PC-9 (cell line): ENCODE measurements at places on chromosomes 5 and 9.
A peak's percentile ranks its signal among the peaks of the same experiment; 100 is the strongest.

- H3K4me1 ChIP-seq, result peaks cover 13% of the 10 kb centered on the region
- no peaks in the 10 kb centered on the region for H3K27me3 ChIP-seq
- H3K27ac ChIP-seq, result no peak overlapping the region
- H3K36me3 ChIP-seq, result peaks cover 8% of the 10 kb centered on the region; the same call in 1 of the 2 replicates
- no peak for DNase-seq
- H3K4me3 ChIP-seq, result peak overlapping the region; percentile 91; the same call in 1 of the 2 replicates
Observed at GRCh38 chr9:137590123-137590468, 216 bp downstream of the ZMYND19 start.

GRCh38 chr5:147170603-147171002 is 64.2 kb upstream of the STK32A start:
- no peaks in the 10 kb centered on the region for H3K4me1 ChIP-seq
- no peak for DNase-seq
- H3K4me3 ChIP-seq, result no peak overlapping the region
- H3K36me3 ChIP-seq, result no peaks in the 10 kb centered on the region
- no peak overlapping the region for H3K27ac ChIP-seq

GRCh38 chr5:14893381-14893780 is 21.8 kb upstream of the ANKH start:
- H3K36me3 ChIP-seq, result no peaks in the 10 kb centered on the region
- H3K4me3 ChIP-seq, result no peak overlapping the region
- DNase-seq, result no peak
- no peak overlapping the region for H3K27ac ChIP-seq
- H3K27me3 ChIP-seq, result peaks cover 23% of the 10 kb centered on the region
- H3K4me1 ChIP-seq, result no peaks in the 10 kb centered on the region

- H3K27ac ChIP-seq, result no peak overlapping the region
- no peak overlapping the region for H3K4me3 ChIP-seq
- H3K4me1 ChIP-seq, result no peaks in the 10 kb centered on the region
Observed at GRCh38 chr9:123590499-123590898, 234.5 kb downstream of the CRB2 start.

- no peaks in the 10 kb centered on the region for H3K27me3 ChIP-seq
- H3K36me3 ChIP-seq, result no peaks in the 10 kb centered on the region
- no peak overlapping the region for H3K4me3 ChIP-seq
- H3K27ac ChIP-seq, result no peak overlapping the region
- H3K4me1 ChIP-seq, result no peaks in the 10 kb centered on the region
- DNase-seq, result no peak
Observed at GRCh38 chr9:125896404-125896803, 149.2 kb downstream of the PBX3 start.

GRCh38 chr9:129316281-129317030 is 138.4 kb upstream of the IER5L start:
- H3K36me3 ChIP-seq, result no peaks in the 10 kb centered on the region
- no peak for DNase-seq
- no peaks in the 10 kb centered on the region for H3K27me3 ChIP-seq
- H3K4me1 ChIP-seq, result no peaks in the 10 kb centered on the region
- H3K4me3 ChIP-seq, result no peak overlapping the region

DNA sequence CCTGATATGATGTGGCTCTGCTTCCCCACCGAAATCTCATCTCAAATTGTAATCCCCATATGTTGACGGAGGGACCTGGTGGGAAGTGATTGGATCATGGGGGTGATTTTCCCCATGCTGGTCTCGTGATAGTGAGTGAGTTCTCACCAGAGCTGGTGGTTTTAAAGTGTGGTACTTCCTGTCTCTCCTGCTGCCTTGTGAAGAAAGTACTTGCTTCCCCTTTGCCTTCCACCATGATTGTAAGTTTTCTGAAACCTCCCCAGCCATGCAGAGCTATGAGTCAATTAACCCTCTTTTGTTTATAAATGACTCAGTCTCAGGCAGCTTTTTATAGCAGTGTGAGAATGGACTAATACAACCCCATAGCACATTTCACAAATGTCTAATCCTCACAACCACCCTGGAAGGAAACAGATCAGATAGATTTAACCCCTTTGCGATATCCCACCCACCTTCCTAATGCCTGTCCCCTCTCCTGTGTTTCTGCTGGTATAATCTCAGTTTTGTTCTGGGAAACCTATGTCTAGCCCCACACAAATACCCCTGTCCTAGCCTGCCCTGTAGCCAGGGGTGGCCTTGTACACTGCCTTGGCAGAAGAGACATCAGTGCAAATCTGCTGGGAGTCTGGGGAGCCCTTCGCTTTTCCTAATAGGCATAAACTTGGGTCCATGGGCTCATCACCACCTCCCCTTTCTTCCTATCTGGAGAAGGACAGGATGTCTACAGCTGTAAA is 157.0 kb upstream of the RAI14 start:
- H3K36me3 ChIP-seq, result no peaks in the 10 kb centered on the region
- H3K27ac ChIP-seq, result peak overlapping the region; percentile 72
- peaks cover 43% of the 10 kb centered on the region for H3K4me1 ChIP-seq
- no peaks in the 10 kb centered on the region for H3K27me3 ChIP-seq

DNA sequence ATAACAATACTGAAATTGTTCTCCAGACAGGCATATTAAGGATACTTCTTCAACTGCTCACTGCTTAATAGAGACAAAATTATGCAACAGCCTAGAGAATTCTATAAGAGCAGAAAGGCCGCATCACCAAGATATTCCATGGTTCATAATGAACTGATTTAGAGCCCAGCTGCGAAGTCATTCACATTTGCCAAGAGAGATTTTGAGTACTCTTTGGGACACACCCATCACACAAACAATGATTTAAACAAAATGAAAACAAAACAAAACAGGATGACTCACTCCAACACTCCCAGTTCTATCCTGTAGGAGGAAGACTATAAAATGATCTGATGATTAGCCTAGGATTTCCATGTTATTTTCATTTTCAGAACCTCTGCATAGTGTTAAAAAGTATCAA is 145.7 kb upstream of the GNA14 start:
- H3K4me3 ChIP-seq, result no peak overlapping the region
- peaks cover 28% of the 10 kb centered on the region for H3K4me1 ChIP-seq

DNA sequence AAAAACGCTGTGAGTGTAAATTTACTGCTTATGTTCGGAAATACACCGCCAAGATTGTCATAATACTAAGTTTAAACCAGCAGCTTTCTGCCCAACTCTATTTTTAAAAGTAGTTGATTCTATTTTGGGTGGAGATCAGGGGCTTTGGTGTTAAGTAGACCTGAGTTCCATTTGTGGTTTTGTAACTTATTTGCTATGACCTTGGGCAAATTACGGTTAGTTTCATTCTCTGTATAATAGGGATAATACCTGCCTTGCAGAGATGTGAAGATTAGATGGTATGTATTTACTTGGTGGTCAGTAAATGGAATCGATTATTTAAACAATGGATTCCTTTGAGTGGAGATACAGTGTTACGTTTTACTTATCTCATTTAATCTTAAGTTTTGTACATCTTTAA is 1.6 kb downstream of the RAD23B start:
- H3K27ac ChIP-seq, result peak overlapping the region; percentile 88
- no peaks in the 10 kb centered on the region for H3K27me3 ChIP-seq
- peak; percentile 32 for DNase-seq
- peaks cover 74% of the 10 kb centered on the region for H3K4me1 ChIP-seq

DNA sequence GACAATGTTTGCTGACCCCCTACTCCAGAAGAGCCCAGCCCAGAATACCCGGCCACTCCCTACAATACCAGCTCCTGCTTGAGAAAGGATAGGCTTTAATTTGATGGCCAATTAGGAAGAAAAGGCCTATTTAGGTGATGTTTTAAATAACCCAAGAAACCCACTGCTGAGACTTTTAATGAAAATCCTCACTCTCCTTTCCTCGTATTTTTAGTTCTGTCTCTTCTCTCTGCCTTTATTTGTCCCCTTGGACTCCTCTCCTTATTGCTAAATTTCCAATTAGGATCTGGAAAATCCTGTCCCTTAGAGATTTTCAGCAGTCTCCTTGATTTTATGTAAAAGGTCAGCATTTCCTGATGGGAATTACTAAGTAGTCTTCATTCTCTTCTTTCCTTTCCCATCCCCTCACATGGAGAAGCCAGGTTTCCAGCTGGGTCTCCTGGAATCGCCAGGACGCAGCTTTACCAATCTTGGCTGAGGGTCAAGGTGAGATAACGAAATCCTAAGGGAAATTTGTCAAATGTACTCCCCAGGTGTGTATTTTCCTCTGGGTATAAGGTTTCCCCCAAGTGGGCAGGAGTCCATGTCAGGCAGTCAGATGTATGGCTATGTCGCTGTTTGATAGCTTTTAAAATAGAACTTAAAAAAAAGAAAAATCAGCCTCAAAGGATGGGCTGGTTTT is 11.7 kb downstream of the STC2 start:
- H3K27ac ChIP-seq, result peak overlapping the region; percentile 50
- no peak overlapping the region for H3K4me3 ChIP-seq
- peaks cover 48% of the 10 kb centered on the region for H3K36me3 ChIP-seq
- peaks cover 7% of the 10 kb centered on the region; the same call in 1 of the 2 replicates for H3K4me1 ChIP-seq
- DNase-seq, result no peak

GRCh38 chr9:14316602-14317300 is 2.8 kb upstream of the NFIB start:
- no peak overlapping the region for H3K4me3 ChIP-seq
- H3K27ac ChIP-seq, result no peak overlapping the region
- H3K27me3 ChIP-seq, result no peaks in the 10 kb centered on the region
- H3K4me1 ChIP-seq, result peaks cover 40% of the 10 kb centered on the region

GRCh38 chr9:98287384-98287783 is 31.9 kb upstream of the TBC1D2 start:
- H3K27me3 ChIP-seq, result no peaks in the 10 kb centered on the region
- peaks cover 17% of the 10 kb centered on the region; the same call in 1 of the 2 replicates for H3K4me1 ChIP-seq
- H3K4me3 ChIP-seq, result no peak overlapping the region
- H3K36me3 ChIP-seq, result no peaks in the 10 kb centered on the region
- no peak overlapping the region for H3K27ac ChIP-seq

DNA sequence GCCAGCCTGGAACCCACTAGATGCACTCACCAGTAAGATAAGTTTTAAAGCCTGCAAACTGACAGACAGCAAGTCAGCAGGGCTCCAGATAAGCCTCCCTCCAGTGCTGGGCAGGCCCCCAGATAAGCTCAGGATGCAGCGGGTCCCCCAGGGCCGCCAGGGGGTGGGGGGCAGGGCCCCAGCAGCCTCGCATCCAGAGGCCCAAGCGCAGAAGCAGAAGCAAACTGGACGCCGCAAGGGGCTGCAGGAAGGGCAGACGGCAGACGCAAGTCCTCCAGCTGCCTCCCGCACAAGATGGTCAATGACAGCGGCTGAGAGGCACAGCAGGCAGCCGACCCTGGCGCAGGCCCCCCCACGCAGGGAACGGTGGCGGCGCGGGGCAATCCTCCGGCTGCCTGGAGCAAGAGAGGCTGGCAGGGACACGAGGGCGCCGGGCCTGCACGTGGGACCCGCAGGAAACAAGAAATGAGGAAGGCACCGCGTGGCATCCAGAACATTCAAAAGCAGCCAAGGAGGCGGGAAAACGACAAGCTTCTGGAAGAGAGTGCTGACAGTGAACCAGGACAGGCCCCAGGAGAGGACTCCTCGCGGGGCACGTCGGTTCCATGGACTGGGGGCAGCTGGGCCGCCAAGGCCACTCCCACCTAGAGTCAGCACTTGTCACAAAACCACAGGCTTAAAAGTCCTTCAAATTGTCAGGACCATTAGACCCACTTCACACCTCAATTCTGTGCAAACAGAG is 49.8 kb downstream of the ROR2 start:
- no peaks in the 10 kb centered on the region for H3K36me3 ChIP-seq
- no peak overlapping the region for H3K4me3 ChIP-seq
- no peak for DNase-seq
- H3K27ac ChIP-seq, result no peak overlapping the region
- no peaks in the 10 kb centered on the region for H3K4me1 ChIP-seq

- H3K27me3 ChIP-seq, result no peaks in the 10 kb centered on the region
- DNase-seq, result no peak
- no peaks in the 10 kb centered on the region for H3K36me3 ChIP-seq
- H3K4me3 ChIP-seq, result no peak overlapping the region
Observed at GRCh38 chr5:68243251-68243650, 27.7 kb downstream of the PIK3R1 start.

DNA sequence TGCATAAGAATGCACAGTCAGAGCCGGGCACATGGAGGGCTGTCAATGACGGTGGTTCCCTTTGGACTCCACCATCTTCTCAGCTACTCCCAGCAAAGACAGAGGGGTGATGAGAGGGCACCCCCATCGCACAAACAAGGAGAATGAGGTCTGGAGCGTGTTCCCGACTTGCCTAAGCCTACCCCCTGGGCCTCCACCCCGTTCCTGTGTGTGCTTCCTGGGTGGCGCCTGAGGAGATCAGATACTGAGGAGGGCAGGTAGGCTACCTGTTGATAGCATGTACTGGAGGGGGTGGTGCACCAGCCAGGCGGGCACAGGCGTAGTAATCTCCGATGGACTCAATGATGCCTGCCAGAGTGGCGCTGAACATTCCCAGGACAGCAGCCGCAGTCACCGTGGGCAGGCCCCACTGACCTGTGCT is 4.1 kb downstream of the SLC23A1 start:
- no peak overlapping the region for H3K4me3 ChIP-seq
- H3K27me3 ChIP-seq, result no peaks in the 10 kb centered on the region
- DNase-seq, result no peak
- H3K4me1 ChIP-seq, result peaks cover 32% of the 10 kb centered on the region

DNA sequence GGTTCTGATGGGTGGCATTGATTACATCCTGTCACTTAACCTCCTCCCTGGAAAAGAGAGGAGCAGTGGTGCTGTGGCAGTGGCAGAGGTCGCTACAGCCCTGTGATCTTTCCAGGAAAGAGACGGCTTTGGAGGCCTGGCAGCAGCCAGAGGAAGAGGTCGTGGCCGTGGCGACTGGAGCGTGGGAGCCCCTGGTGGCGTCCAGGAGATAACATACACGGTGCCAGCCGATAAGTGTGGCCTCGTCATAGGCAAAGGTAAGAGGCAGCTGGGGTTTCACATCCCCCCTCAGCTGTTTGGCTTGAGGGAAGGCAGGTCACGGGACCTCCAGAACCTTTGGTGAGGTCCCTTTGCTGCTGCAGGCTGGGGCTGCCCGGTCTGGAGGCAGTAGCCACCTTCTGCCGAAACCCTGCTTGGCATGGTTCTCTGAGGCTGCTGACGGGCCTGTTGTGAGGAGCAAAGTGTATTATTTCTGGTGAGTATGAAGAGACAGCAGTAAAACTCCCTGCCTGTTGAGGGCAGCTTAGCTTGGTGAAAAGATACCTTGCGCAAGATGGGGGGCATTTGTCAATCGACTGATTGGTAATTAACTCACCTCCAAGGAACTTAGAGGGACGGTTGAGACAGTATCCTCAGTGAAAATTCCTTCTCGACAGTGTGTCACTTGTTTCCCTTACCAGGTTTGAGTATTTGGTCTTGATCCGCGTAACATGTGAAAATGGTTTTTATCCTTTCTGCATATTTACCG is 38.0 kb upstream of the PRDM12 start:
- H3K36me3 ChIP-seq, result peaks cover 10% of the 10 kb centered on the region; the same call in 1 of the 2 replicates
- no peak for DNase-seq
- H3K27ac ChIP-seq, result no peak overlapping the region
- no peaks in the 10 kb centered on the region for H3K4me1 ChIP-seq
- no peaks in the 10 kb centered on the region for H3K27me3 ChIP-seq
- H3K4me3 ChIP-seq, result no peak overlapping the region

GRCh38 chr5:11164531-11165294 is 403.7 kb upstream of the DAP start:
- H3K4me3 ChIP-seq, result no peak overlapping the region
- DNase-seq, result no peak
- H3K4me1 ChIP-seq, result no peaks in the 10 kb centered on the region
- no peaks in the 10 kb centered on the region for H3K36me3 ChIP-seq
- peaks cover 48% of the 10 kb centered on the region for H3K27me3 ChIP-seq

GRCh38 chr9:69060766-69061165 is 25.2 kb downstream of the FXN start:
- H3K36me3 ChIP-seq, result 0 out of 2 replicates have a peak, but pooled peaks cover 3% of the 10 kb centered on the region
- H3K4me1 ChIP-seq, result no peaks in the 10 kb centered on the region
- H3K27me3 ChIP-seq, result no peaks in the 10 kb centered on the region
- no peak for DNase-seq
- no peak overlapping the region for H3K4me3 ChIP-seq
